ENCODE measurements at places on chromosomes 4 and X. TPM values are rescaled to one million over a fixed set of nuclear protein-coding genes. Genes with fewer than 3 reads are reported as not detected.

GRCh38 chr4:129968366-129968765 lies 872.4 kb downstream of the C4orf33 start:
- DNase-seq, result no peak

- no peak for DNase-seq
These were observed 67.6 kb downstream of the ELOVL6 start for GRCh38 chr4:110130576-110131358.

DNA sequence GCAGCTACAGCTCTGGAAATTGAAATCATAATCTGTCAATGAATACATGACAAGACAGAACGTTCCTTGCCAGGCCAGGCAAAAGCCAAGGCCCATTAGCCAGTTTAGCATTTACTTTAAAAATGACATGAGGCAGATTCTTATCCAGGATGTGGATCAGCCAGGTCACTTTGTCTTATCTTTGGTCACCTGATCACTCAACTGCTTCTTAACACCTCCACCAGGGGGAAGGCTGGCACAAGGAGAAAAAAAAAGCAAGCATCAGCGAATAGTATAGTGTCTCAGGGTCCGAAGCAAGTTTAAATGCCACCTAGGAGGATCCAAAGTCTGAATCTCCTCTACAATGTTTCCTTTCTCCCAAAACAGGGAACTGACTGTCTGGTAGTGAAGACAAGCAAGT lies 18.8 kb downstream of the ATP1B4 start:
- DNase-seq, result no peak

DNA sequence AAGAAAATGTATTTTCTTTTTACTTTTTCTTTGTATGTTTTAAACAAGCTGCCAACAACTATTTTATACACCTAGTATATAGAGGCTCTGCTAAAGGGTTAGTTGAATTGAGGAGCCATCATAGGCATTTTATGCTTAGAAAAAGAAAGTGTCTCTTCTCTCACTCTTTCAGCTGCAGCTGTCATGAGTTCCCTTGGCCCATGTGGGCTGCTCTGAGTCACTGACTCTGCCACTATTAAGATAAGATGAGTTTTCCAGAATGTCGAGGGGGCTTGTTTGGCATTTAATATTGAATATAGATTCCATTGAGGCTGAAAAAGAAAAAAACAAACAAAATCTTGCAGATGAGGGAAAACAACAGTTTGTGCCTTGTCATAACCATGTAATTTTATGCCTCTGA lies 126.0 kb upstream of the PAQR3 start:
- no peak for DNase-seq

Gene CXXC4
- total RNA-seq, result 4.7 TPM

GRCh38 chrX:129606918-129607317 lies 47.8 kb downstream of the APLN start:
- DNase-seq, result no peak

Gene FABP2
- not detected for total RNA-seq

DNA sequence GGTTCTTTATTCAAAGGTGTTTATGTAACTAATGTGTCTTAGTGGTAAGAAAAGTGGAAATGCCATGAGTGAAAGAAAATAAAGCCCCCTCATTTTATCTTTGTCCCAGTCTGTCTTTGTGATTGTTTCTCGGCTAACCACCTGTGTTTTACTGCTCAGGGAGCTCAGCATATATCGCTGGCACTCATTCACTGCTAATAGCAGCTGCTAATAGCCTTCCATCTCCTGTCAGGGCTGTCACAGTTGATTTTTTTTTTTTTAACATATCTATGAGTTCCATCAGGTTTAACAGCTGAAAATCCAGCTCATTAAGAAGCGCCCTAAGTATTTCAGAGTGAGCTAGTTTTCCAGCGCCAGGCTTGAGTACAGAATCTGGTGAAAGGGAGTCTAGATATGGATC lies 205.6 kb downstream of the RBMX2 start:
- DNase-seq, result no peak

- DNase-seq, result no peak
These were observed 820.3 kb upstream of the PCDH10 start for GRCh38 chr4:132328761-132329160.

- DNase-seq, result no peak
These were observed 894 bp upstream of the SH3RF1 start for GRCh38 chr4:169271692-169272007.

Gene RBMX
- 78.3 TPM for total RNA-seq

Gene RBMXL3
- total RNA-seq, result not detected

Gene IL1RAPL1
- total RNA-seq, result 3.1 TPM

Gene PNMA6A
- 3.0 TPM for total RNA-seq

Gene CXCL10
- not detected for total RNA-seq

Gene TMPRSS11F
- total RNA-seq, result not detected

GRCh38 chr4:168496834-168497233 lies at the start of gene PALLD:
Gene PALLD (plus strand): TSS chr4:168497052.
- peak; percentile 56 for DNase-seq

- DNase-seq, result no peak
These were observed 12.4 kb downstream of the UBE2K start for GRCh38 chr4:39710098-39710896.

DNA sequence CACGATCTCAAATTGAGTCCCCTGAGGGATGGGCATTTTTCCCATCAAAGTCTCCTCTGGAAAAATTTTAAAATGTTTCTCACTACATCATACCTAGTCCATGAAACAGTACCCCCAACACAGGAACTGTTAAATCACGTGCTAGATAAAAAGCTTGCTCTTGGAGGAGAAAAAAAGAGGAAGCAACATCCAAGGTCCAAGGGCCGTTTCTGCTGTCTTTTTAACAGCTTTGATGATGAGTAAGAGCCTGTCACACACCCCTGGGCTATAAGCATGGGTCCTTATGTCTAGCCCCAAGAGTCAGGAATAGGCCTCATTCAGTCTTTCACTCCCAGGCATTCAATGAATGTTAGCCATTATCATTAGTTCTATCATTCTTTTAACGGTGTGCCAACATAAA lies 128.9 kb downstream of the SH3KBP1 start:
- no peak for DNase-seq

Gene MGARP
- total RNA-seq, result 0.48 TPM

DNA sequence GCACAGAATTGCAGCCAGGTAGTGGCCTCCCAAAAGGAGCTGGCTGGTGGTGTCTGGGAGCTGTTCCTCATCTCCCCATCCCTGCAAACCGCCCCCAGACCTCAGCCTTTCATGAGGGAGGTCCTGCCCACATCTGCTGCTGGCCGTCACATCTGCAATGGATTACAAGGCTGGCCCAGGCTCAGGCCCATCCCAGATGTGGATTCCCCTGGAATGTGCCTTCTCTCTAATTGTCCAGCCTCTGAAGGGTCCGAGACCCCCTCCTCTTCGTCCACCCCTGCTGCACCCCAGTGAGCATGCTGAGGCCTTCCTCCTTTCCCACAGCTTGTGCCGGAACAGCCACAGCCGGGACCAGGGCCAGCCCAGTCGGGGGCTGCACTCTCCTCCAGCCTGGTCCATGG lies 115.0 kb upstream of the NALF2 start:
- DNase-seq, result peak; percentile 29

- DNase-seq, result no peak
These were observed 52.2 kb downstream of the FRYL start for GRCh38 chr4:48727666-48728459.

DNA sequence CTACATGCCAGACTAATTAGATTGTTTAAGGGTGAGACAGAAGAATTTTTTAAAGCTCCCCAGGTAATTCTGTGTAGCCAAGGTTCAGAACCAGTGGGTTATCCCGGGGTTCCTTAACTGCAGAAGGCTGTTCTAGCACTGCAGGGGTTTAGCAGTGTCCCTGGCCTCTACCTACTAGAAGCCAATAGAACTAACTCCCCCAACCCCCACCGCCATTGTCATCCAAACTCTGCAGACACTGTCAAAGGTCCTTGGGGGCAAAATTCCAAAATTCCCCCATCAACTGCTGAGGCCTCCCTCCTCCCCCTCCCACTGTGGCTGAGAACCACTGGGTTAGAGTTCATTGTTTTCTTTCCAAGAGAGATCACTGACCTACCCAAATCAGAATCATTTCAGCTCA lies 66.4 kb downstream of the MOSPD2 start:
- DNase-seq, result no peak

DNA sequence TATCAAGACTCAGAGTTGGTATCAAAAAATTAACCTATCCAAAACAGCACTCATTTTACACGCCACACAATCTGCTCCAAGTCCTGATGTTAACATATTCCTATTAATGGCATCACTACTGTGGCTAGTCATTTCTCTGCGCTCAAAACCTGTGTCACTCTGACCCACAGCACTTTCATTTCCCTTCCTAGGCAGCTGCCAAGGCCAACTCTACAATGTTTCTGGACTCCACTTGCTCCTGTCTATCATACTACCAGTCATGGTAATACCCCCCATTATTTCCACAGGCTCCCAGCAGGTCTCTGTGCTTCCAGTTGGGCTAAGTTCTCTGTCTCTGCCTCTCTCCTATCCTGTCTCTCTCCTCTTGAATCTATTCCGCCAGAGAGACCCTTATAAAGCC lies 323.6 kb downstream of the NR3C2 start:
- DNase-seq, result no peak

DNA sequence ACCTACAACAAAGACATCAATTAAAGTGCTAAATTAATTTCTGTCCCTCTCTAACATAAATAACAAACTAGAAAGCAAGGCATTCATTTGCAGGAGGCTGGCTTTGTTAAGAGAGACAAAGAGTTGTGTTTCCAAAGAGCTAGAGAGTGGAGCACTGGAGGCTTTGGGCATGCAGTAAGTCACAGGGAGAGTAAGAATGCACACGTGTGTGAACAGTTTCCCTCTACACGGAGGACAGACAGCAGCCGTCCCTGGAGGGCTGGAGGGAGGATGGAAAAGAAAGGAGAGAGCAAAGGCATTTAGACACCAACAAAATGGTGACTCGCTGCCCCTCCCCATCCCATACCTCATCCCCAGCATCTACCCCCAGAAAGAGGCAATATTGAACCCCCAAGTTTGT lies 20.4 kb upstream of the DCHS2 start:
- DNase-seq, result no peak

GRCh38 chrX:22739276-22739675 lies 260.5 kb upstream of the DDX53 start:
- DNase-seq, result no peak

GRCh38 chrX:15674514-15674840 lies 9.9 kb upstream of the CLTRN start:
- DNase-seq, result no peak

- peak; percentile 48 for DNase-seq
These were observed 224.2 kb downstream of the STIM2 start for GRCh38 chr4:27084685-27085361.

- no peak for DNase-seq
These were observed 62.1 kb upstream of the ANTXR2 start for GRCh38 chr4:80134936-80135701.

Gene VEGFC
- 5.4 TPM for total RNA-seq

GRCh38 chr4:107548211-107548905 lies 171.7 kb downstream of the PAPSS1 start:
- DNase-seq, result no peak

- no peak for DNase-seq
These were observed 57.0 kb downstream of the ZNF827 start for GRCh38 chr4:145881576-145881975.

DNA sequence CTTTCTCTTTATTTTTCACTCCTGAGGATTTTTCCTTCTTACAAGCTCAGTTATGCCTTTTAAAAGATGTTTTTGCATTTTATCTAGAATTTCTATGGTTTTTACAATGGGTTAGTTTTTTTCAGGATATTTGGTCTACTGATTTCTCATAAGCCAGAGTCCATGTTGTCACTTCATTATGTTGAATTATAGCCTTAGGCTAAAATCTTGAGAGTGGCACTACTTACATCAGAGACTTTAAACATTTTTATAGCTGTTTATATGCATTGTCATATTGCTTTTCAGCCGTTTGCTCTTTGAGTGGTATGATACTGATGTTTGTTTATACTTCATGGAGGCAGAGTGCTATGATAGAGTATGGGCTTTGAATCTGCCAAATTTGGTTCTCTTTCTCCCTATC lies 36.4 kb downstream of the CXorf58 start:
- DNase-seq, result no peak

DNA sequence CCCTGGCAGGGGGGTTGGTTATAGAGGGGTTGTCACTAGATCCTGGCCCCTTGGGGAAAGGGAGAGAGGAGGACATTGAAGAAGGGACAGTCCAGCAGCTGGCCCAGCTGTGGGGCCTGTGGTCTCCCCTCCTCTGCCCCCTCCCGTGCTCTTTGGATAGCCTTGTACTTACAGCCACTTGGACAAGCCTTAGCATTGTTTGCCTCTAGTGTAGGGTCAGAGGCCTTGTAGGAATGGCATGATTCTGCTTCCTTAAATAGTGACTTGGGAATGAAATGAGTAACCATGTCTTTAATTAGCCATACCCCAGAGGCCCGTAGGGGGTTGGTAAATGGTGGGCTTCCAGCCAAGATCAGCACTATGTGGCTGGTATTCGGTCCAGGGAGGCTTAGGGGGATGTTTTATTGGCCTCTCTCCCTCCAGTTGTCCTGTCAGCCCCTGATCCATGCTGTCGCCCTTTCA lies 230.6 kb downstream of the PTTG2 start:
- DNase-seq, result no peak

Gene TMEM255A
- total RNA-seq, result 1.1 TPM

Gene PCDH19
- total RNA-seq, result 0.32 TPM

GRCh38 chrX:130264573-130264972 lies 4.1 kb downstream of the ZNF280C start:
- DNase-seq, result no peak

GRCh38 chrX:44244008-44244407 lies 99.5 kb downstream of the EFHC2 start:
- DNase-seq, result no peak

DNA sequence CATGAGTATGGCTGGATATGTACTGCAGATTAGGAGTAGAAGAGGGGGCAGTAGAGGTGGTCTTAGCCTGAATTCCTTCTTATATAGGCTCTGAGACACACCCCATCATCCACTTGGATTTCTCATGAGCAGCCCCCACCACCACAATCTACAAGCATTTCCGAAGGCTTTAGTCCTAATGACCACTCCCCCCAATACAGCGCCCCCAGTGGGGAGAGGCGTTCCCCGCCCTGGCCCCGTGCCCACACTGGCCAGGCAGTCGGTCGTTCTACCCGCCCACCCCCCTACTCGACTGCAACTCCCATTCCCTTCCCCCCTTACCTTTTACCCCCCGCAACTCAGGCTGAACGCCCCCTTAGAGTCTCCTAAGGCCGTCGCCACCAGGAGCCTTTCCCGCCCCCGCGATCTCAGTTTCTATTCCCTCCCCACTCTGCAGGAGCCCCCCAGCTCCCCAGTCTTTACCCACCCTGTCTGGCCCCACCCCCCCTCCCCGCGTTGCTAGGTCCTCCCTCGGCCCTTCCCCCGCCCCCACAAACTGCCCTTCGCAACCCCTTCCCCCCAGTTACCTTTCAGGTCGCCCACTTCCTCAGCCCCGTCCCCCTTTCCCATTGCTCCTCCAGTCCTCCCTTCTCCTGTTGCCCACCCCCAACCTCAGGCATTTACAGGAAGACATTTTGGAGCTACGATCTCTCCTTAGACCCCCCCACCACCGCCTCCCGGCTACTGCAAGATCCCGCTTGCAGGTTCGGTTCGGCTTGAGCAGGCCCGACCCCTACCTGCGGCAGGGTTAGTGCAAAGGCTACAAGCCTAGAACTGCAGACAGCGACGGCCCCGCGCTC lies 468 bp downstream of the ZMYM3 start:
- DNase-seq, result peak; percentile 47

GRCh38 chr4:145098675-145099037 lies 545 bp downstream of the ABCE1 start:
- DNase-seq, result no peak

GRCh38 chrX:41119803-41120202 lies 34.6 kb downstream of the USP9X start:
- no peak for DNase-seq

All from Right ventricle myocardium superior (tissue), 1 donor.